Vagina (tissue), 2 donors: ENCODE measurements at places on chromosomes 12 and 14.

- no peak for DNase-seq
These were observed 165.4 kb downstream of the GCH1 start for GRCh38 chr14:54737132-54737711.

GRCh38 chr12:77231501-77231918 is 166.1 kb upstream of the E2F7 start:
- no peak for DNase-seq

GRCh38 chr14:54724123-54724522 is 157.2 kb downstream of the SAMD4A start:
- DNase-seq = no peak

GRCh38 chr14:32200368-32201192 is 1.3 kb upstream of the RNU6-7 start:
- DNase-seq = no peak

DNA sequence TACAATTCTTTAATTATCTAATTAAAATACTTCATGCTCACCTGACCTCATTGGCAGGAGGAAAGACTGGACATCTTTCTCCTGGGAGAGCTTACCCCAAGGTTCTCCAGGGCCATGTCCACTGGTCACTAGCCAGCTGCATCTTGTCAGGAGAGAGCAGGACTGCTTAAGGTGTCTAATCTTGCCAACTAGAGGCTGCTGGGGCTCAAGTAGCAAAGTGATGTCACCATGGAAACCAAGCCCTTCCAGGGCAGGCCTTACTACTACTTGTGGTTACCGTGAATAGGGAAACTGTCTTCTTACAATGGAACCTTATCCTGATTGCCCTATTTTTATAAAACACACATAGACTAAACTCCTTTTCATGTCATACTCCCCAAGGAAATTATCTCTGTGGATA is 376.4 kb downstream of the SNAPC1 start:
- DNase-seq = no peak

DNA sequence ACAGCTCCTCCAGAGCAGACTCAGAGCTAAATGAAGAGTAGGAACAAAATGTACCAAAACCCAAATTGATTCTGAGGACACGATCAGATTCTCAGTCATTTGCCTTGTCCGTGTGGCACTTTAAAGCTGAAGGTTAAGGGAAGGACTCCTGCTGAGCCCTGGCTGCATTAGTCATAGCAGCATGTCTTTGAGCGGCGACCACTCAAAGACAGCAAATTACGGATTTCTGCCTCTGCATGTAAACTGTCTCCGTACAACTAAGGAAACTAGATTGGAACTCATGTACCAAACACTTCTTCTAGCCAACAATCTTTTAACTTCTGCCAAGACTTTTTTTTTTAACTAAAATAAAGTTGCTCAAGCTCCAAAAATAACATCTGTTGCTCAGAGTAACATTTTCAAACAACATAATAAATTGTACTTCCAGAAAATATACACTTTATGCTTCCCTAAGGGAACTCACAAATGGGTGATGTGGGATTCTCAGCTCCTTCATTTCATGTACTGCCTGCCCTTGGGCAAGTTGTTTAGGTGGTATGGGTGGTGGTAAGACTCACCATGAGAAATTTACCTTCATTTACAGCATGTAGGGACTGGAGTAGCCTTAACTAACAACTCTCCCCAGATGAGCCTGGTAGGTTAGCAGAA is 56.1 kb downstream of the RERG start:
- DNase-seq = no peak

DNA sequence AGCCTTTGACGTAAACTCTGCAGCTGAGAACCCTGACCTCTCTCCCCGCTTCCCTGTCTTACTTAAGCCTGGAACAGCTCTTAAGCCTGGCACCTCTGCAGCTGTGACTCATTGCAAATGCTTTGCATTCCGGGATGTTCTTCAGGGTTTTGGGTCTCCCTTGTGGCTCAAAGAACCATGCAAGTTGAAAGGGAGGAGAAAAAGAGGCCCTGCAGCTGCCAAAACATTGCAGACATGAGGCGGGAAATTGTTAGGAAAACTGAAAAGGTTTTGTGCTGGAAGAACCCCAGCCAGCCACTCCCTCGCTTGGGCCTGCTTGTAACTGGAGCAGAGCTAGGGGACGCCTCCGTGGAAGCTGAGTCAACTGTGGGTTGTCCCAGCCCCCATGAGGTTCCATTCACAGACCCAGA is 60.2 kb upstream of the FERMT2 start:
- DNase-seq = peak; percentile 96

DNA sequence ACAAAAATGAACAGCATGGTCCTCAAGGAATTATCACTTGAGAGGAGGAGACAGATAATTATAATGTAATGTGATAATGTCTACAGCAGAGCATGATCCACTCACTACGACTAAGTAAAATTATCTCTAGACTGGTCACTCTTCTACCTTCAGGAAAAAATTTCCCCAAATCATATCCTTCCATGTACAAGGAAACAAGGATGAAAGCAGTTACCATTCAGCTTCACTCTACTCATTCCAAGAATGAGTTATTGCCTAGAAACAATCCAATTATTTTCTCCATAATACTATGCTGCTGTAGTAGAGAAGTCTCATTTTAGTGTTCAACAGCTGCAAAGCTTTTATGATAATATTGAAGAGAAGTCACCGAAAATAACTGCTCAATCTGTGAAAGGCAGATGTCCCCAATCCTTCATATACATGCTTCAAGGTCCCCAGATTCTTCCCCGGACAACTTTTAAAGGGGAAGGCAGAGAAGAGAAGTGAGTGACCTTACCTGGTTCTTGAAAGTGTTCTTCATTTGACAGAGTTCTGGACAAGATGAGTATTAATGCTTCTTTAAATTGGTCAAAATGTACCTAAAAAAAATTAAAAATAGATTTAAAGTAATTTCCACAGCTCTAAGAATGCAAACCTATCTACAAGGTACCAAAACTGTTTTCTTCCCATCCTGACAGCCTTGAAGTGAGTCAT is 24.6 kb downstream of the NIN start:
- no peak for DNase-seq

DNA sequence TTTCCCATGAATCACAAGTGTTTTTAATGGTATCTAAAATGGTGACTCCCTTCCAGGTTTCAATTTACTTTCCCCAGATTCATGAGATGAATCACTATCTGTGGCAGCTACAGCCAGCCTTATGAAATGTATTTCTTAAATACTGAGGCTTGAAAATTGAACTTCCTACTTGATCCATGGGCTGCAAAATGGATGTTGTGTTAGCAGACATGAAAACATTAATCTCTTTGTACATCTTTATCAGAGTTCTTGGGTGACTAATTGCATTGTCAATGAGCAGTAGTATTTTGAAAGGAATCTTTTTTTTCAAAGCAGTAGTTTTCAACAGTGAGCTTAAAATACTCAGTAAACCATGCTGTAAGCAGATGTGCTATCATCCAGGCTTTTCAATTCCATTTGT is 250.8 kb downstream of the SLC6A15 start:
- DNase-seq = no peak

DNA sequence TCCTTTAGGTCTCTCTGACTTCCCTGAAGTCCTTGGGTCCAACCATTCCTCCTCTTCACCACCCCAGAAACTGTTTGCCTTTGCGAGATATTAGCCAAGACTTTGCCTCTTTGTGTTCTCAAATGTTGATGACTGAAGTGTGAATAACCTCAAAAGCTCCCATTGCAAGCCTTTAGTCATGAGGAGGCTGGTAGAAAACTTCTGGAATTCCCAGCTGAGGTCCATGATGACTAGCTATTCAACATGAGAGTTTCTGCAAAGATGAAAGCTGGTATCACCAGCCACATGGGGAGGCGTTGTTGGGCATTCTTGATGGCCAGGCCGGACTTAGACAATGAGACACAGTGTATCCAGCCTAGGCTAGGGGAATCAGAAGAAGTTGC is 111.7 kb downstream of the TBX5 start:
- no peak for DNase-seq

GRCh38 chr12:124916374-124917134 is 2.1 kb upstream of the UBC start:
- DNase-seq = peak; percentile 94

DNA sequence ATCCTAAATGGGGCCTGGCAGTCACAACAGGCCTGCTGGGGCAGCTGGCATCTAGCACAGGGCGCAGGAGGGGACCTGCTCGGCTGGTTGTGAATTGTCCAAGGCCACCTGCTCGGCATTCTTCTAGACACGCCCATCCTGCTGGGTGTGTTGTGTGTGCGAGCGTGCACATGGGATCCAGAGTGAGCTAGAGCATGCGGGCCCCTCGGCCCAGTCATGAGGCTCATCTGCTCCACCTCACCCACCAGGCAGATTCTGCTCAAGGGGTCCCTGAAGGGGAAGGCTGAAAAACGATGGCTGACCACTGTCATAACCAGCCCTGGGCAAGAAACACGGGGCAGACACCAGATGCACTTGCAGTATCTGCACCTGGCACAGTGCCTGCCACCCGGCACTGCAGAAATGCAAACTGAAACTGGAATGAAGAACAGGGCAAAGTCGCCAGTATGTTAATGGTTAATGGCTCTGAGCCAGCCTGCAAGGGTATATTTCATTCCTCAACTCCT is 31.8 kb downstream of the MAX start:
- no peak for DNase-seq

DNA sequence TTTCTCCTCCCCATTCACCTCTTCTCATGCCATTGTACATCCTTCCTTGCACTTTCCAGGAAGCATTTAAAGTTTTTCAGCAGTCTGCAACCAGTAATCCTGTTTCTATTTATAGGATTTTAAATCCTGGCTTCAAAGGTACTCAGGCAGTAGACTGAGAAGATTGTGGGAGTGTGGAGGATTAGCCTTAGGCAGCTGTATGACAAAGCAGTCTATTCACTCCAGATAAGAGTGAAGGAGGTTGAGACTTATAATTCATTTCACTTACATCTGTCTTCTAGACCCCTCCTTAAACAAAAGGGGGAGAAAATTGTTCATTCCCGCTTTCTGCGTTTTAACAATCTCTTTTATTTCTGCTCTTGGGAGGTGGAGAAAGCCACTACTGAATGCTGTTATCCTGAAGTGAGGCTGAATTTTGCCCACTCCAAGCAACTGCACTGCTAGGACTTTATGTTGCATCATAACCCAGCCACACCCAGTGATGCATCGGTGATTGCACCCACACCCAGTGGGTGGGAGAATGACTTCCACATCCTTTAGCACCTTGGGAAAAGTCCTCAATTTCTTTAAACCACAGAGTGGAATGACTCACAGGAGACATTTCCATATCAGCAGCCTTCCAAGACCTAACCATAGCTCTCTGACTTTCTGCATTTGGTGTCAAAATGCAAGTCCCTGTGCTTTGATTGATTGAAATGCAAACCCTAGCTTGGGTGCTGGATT is 382.5 kb upstream of the ATP2B1 start:
- DNase-seq = no peak

GRCh38 chr12:49941556-49942511 is 8.7 kb upstream of the AQP2 start:
- no peak for DNase-seq

- DNase-seq = no peak
These were observed 634.6 kb downstream of the SLC6A15 start for GRCh38 chr12:84277986-84278385.

DNA sequence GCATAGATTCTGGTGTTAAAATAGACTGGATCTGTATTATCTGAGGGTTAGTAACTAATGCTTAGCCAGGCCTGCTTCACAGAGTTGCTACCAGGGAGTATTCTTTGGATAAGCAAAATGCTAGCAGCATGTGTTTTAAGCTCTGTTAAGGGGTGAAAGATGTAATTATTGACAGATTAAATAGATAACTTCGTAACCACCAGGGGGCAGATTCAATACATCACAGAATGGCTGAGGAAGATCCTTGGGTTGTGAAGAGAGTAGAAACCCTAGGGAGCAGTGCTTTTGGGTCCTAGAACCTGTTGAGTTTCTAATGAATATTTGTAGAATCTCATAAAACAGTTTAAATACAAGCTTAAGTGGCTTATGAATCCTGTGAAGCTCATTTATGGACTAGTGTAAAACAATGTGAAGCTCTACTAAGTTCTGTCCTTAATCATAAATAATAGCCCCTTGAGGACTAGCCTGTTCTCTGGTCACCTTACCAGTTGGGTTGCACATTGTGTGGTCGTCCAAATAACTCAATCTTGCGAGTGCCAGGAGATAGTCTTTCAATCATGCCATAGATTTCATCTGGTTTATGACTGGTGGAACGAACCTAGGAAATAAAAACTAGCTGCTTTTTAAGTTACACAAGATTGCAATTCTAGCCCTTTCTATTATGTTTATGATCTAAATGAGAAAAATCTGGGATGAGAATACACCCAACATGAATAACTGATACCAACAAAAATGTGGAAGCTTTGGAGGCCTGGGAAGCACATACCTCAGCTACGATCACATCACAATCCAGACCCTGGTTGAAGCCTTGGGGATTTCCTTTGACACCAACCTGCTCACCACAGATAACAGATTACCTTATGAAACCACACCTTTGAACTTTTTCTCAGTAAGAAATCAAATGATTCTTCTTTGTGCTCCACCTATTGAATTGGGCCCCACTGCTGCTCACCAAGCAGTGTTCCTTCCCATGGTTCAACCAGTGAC is 12.3 kb downstream of the METTL3 start:
- DNase-seq = no peak

GRCh38 chr12:8817856-8818255 is 4.6 kb upstream of the A2ML1 start:
- DNase-seq = no peak

DNA sequence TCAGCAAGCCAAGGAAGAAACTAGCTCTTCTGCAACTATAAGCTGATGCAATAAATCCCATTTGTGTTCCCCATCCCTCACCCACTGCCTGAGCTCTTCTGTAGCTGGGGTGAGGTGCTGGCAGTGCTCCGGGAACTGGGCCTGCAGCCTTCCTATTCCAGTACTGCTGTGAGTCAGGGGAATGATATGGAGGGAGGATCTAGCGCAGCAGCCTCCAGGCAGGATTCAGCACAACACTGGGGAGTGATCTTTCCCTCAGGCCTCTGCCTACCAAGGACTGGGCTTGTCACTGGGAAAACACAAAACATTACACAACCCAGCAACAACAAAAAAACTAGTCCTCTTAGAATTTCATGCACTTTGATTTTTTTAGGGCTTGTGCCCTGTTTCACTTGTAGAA is 58.7 kb downstream of the ST8SIA1 start:
- peak; percentile 99 for DNase-seq

- no peak for DNase-seq
These were observed 7.6 kb downstream of the AKAP6 start for GRCh38 chr14:32336702-32337101.

- DNase-seq = no peak
These were observed 1.9 kb downstream of the RIOX1 start for GRCh38 chr14:73492670-73493069.

- DNase-seq = no peak
These were observed 6.9 kb upstream of the KRT74 start for GRCh38 chr12:52580496-52580895.

DNA sequence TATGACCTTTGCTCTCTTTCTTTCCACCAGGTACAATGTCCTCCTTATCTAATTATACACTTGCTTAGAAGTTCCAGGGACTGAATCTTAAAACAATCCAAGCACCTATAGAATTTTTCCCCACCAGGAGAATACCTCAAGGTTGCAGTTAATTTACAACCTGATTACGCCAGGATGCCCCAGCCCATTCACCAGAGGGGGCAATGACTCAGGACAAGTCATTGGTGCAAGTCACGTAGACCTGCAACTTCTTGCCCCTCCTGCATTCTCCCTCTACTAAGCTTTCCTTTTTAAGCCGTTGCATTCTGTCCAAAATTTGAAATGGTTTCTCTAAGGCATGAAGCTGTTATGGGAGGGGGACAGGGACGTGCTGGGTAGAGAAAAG is 111.1 kb upstream of the SCAF11 start:
- DNase-seq = no peak

GRCh38 chr14:52551696-52552062 is 626 bp downstream of the TXNDC16 start:
- DNase-seq = no peak

GRCh38 chr12:120879102-120879501 is 25.1 kb downstream of the SPPL3 start:
- no peak for DNase-seq
